ENCODE measurements at places on chromosomes 2 and 18.

DNA sequence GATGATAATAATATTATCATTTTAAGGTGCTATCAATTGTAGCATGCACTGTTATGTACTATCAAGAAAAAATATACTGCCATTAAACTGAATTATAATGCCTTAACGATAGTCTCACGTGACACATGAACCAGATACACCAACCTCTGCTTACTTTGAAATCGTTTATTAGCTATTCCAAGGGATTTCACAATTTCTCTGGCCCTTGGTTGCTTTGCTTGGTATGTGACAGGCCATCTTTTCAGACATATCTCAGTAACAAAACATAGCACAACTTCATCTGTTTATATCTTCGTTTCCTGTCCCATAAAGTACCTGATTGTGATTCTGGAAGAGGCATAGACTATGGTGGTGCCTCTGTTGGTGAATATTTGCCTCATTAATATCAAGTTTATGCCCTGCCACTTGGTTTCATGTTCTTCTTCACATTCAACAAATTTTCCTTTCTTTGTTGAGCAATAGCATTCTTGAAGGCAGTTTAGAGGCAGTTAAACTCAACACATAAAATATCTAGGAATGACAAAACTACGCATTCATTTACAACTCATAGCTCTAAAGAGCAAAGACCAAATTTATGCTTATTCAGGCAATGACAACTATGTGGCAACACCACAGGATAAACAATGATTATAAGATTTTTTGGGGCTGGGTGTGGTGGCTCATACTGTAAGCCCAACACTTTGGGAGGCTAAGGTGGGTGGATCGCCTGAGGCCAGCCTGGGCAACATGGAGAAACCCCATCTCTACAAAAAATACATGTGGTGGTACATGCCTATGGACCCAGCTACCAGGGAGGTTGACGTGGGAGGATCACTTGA, 84.3 kb downstream of the MCFD2 start:
- no peak for DNase-seq
- H3K27me3 ChIP-seq: peaks cover 4% of the 10 kb centered on the region
- no peaks in the 10 kb centered on the region for H3K36me3 ChIP-seq

GRCh38 chr2:54568876-54569321, 112.8 kb downstream of the SPTBN1 start:
- peaks cover 87% of the 10 kb centered on the region for H3K4me1 ChIP-seq
- peak overlapping the region; percentile 69 for H3K4me3 ChIP-seq
- peaks cover 7% of the 10 kb centered on the region for H3K36me3 ChIP-seq

- no peak for DNase-seq
- no peak overlapping the region for H3K4me3 ChIP-seq
- H3K27me3 ChIP-seq: no peaks in the 10 kb centered on the region
- H3K4me1 ChIP-seq: no peaks in the 10 kb centered on the region
- H3K27ac ChIP-seq: no peak overlapping the region
- H3K36me3 ChIP-seq: peaks cover 1% of the 10 kb centered on the region
Observed at GRCh38 chr2:46075848-46076247, 221.4 kb upstream of the EPAS1 start.

DNA sequence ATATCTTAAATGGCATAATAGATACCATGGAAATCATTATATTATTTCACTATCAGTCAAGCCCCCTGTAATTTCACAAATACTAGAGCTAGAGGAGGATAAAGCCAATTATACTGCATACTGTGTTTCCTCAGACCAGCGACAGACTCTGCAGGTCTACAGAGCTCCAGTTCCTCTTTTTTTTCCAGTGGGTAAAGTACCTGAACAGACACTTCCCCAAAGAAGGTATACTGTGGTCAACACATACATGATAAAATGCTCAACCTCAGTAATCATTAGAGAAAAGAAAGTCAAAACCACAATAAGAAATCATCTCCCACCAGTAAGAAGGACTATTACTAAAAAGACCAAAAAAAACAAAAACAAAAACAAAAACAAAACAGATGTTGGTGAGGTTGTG, 44.6 kb downstream of the SCN7A start:
- H3K27me3 ChIP-seq: peaks cover 2% of the 10 kb centered on the region
- no peak for DNase-seq
- H3K4me3 ChIP-seq: no peak overlapping the region
- no peaks in the 10 kb centered on the region for H3K36me3 ChIP-seq
- H3K27ac ChIP-seq: no peak overlapping the region

DNA sequence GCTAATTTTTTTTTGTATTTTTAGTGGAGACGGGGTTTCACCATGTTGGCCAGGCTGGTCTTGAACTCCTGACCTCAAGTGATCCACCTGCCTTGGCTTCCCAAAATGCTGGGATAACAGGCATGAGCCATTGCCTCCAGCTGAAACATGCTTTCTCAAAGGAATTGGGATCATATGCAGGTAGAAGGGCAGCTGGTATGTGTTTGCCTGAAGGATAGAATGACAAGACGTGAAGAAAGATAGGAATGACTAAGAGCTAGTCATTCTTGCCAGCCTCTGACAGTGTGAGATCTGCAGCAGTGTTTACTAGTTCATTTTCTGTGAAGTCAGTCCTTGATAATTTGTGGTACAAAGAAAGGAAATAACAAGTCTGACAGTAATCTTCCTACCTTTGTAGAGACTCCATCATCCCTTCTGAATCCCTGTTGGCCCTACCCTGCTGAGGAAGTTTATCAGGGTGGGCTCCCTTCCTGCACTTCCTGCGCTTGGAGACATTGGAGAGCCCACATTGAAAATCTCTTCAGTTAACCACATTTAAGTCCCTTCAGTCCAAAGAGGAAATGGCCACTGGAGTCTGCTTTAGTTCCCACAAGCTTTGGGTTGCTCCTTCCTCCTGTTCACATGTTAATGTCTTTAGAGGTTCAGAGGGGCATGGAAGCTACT, 14.7 kb downstream of the CFLAR start:
- H3K4me3 ChIP-seq: peak overlapping the region; percentile 76
- H3K27ac ChIP-seq: peak overlapping the region; percentile 96
- DNase-seq: peak; percentile 68
- H3K4me1 ChIP-seq: peaks cover 56% of the 10 kb centered on the region

- peaks cover 3% of the 10 kb centered on the region for H3K4me1 ChIP-seq
- H3K36me3 ChIP-seq: no peaks in the 10 kb centered on the region
- H3K27ac ChIP-seq: no peak overlapping the region
- no peaks in the 10 kb centered on the region for H3K27me3 ChIP-seq
- H3K4me3 ChIP-seq: no peak overlapping the region
- DNase-seq: no peak
Observed at GRCh38 chr2:191530618-191531017, 147.3 kb upstream of the NABP1 start.

DNA sequence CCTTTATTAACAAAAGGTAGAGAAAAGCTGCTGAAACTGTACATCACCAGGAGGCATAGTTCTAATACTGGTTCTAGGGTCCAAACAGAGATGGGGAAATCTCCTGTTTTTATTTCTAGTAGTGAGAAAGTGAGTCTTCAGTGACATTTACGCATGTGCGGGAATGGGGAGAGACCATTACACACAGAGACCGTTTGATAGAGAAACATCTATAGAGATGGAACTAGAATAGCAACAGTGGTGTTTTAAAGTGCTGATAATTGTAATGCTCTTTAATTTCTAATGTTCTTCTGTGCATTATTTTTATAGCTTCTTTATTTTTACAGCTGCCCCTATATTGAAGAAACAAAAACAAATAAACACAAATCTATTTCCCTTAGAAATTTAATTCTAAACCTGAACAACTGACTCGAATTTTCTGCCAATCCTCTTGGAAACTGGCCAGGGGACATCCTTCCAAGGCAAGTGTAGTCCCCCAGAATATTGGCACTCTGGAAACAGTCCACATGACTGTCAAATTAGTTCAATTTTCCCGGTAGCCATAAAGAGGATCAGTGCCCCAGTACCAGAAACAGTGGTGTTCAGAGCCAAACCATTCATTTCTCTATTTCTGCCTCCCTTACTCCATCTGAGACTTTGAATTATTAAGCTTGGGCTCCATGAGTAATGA, 260.9 kb downstream of the ICOS start:
- H3K4me1 ChIP-seq: no peaks in the 10 kb centered on the region
- H3K27ac ChIP-seq: no peak overlapping the region
- peaks cover 3% of the 10 kb centered on the region for H3K27me3 ChIP-seq
- no peaks in the 10 kb centered on the region for H3K36me3 ChIP-seq
- DNase-seq: no peak
- no peak overlapping the region for H3K4me3 ChIP-seq

DNA sequence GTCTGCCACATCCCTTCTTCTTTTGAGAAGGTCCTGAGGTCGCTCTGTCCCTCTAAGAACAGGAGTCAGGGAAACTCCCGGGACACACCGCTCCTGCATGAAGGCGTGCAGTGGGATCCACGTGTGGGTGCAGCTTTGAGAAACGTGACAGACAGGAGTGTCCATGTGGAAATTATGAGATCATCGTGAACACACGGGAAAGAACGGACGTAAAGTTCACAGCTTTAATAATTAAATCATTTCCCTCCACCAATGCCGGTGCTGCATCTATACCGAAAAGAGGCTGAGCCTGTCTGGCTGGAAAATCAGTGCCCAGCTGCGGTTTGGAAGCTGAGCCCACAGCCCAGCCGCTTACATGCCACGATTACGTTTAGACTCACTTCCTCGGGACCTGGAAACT, 372.4 kb upstream of the SALL3 start:
- no peak for DNase-seq
- H3K27me3 ChIP-seq: peaks cover 2% of the 10 kb centered on the region
- no peak overlapping the region for H3K4me3 ChIP-seq
- H3K36me3 ChIP-seq: no peaks in the 10 kb centered on the region
- H3K27ac ChIP-seq: no peak overlapping the region

GRCh38 chr2:198762441-198762840, 695.3 kb downstream of the SATB2 start:
- H3K36me3 ChIP-seq: no peaks in the 10 kb centered on the region
- DNase-seq: no peak
- H3K4me3 ChIP-seq: no peak overlapping the region
- no peaks in the 10 kb centered on the region for H3K27me3 ChIP-seq

GRCh38 chr2:74648009-74648443, at the start of gene M1AP:
M1AP (minus strand) TSS chr2:74648330; CDS start chr2:74640275, 8,055 bp downstream.
- H3K27me3 ChIP-seq: peaks cover 20% of the 10 kb centered on the region
- no peak within 1 kb of the TSS for H3K27ac ChIP-seq
- DNase-seq: peak; percentile 21

DNA sequence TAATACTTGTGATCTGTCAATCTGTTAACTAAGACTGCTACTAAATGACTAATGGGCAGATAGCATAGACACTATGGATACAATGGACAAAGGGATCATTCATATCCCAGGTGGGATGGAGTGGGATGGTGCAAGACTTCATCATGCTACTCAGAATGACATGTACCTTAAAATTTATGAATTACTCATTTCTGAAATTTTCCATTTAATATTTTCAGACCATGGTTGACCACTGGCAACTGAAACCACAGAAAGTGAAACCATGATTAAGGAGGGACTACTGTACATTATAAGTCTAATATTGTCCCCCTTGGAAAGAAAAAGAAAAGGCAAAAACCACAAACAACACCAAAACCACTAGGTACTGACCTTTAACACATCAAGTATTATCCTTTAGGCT, 247.0 kb upstream of the SYT4 start:
- DNase-seq: no peak
- no peak overlapping the region for H3K27ac ChIP-seq
- H3K36me3 ChIP-seq: no peaks in the 10 kb centered on the region
- H3K4me1 ChIP-seq: no peaks in the 10 kb centered on the region

DNA sequence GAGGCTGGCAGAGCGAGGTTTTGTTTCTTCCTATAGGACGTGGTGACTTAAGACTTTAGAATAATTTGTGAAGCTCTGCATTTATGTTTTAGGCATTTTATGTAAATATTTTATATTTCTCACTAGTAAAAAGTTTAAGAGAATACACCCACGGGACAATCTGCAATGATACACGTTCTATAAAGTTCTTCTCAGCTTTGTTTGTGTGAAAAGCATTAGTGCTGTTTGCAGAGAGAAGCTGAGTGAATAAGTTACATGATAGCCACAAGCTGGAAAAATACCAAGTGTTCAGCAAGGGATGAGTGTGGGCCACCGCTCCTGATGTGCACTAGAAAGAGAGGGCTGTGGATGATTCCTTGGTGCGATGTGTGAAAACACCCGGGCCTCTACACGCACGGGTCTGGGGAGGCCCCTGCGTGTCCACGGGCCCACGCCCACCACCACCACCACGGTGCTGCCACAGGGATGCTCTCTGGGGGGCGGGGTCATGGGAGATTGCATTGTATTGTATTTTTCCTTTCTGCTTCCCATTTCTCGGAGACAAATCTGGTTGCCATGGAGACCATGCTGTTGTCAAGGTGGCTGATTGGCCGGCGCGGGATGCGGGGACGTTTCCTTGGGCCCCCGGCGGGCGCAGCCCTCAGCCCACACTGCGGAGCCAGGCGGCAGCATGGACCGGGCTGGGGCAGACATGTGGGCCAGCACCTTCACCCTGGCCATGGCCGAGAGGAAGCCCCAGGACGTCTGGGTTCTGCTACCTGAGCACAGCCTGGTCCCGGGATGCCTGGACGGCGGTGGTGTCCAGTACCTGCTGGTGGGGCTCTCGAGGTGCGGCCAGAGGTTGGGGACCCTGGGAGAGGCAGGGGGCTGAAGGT, at the start of gene RTP5:
TSS of gene RTP5 (plus strand) at position 643 of the 875 bp plus-strand sequence. CDS start at position 671, 28 bp downstream.
- no peaks in the 10 kb centered on the region for H3K36me3 ChIP-seq
- H3K27me3 ChIP-seq: peaks cover 4% of the 10 kb centered on the region
- H3K27ac ChIP-seq: no peak within 1 kb of the TSS

GRCh38 chr2:226994775-226995174, 158.9 kb downstream of the RHBDD1 start:
- H3K27me3 ChIP-seq: no peaks in the 10 kb centered on the region
- no peak for DNase-seq
- H3K4me3 ChIP-seq: no peak overlapping the region
- H3K36me3 ChIP-seq: peaks cover 36% of the 10 kb centered on the region
- peaks cover 12% of the 10 kb centered on the region for H3K4me1 ChIP-seq

GRCh38 chr18:66630831-66631230, 26.9 kb upstream of the CDH19 start:
- no peak overlapping the region for H3K4me3 ChIP-seq
- DNase-seq: no peak
- no peaks in the 10 kb centered on the region for H3K4me1 ChIP-seq

GRCh38 chr18:79523736-79524180, 128.0 kb downstream of the NFATC1 start:
- H3K27ac ChIP-seq: peak overlapping the region; percentile 100
- peak overlapping the region; percentile 83 for H3K4me3 ChIP-seq
- peaks cover 30% of the 10 kb centered on the region for H3K36me3 ChIP-seq
- no peaks in the 10 kb centered on the region for H3K27me3 ChIP-seq
- peaks cover 73% of the 10 kb centered on the region for H3K4me1 ChIP-seq

DNA sequence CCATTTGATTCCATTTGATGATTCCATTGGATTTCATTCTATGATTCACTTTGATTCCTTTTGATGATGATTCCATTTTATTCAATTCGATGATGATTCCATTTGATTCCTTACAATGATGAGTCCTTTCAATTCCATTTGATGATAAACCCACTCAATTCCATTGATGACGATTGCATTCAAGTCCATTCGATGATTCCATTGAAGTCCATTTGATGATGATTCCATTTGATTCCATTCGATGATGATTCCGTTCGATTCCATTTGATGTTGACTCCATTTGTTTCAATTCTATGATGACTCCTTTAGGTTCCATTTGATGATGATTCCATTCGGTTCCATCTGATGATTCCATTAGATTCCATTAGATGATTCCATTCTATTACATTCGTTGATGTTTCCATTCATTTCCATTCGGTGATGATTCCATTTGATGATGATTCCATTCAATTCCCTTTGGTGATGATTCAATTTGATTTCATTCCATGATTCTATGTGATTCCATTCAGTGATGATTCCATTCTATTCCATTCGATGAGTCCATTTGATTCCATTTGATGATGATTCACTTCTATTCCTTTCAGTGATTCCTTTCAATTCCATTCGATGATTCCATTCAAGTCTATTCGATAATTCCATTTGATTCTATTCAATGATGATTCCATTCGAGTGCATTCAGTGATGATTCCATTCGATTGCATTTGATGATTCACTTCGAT, 1106.0 kb downstream of the RPIA start:
- H3K27ac ChIP-seq: no peak overlapping the region
- no peaks in the 10 kb centered on the region for H3K4me1 ChIP-seq

Measured in activated naive CD4-positive, alpha-beta T cell treated with anti-CD3 and anti-CD28 coated beads for 36 hours (primary cell).